Vagina (tissue), 2 donors: ENCODE measurements at places on chromosomes 2 and 18.

DNA sequence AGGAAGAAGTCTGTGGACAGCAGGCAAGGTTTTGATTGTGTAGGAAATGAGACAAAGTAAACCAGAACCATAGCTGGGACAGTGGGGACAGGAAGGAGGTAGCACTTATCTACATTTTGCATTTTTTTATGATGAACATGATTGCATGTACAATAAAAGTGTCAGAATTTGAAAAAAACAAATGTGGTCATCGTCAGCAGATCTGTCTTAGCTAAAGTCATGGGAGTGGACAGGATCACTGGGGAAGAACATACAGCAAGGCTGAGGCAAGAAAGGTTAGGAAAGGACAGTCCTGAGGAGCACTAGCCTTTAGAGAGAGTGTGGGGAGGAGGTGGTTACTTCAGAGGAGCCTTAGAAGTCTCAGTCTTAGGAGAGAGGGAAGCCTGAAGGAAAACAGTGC lies 35.1 kb upstream of the SLC14A2 start:
- no peak for DNase-seq

DNA sequence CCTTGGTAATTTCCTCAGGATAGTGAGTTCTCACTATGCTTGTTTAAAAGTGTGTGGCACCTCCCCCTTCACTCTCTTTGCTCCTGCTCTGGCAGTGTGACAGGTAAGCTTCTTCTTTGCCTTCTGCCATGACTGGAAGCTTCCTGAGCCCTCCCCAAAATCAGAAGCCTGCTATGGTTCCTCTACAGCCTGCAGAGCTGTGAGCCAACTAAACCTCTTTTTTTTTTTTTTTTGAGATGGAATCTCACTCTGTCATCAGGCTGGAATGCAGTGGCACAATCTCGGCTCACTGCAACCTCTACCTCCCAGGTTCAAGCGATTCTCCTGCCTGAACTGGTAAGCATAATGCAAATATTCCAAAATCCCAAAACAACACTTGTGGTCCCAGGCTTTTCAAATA lies 80.0 kb downstream of the SOWAHC start:
- no peak for DNase-seq

GRCh38 chr2:98835831-98836385 lies 100.1 kb downstream of the CRACDL start:
- no peak for DNase-seq

DNA sequence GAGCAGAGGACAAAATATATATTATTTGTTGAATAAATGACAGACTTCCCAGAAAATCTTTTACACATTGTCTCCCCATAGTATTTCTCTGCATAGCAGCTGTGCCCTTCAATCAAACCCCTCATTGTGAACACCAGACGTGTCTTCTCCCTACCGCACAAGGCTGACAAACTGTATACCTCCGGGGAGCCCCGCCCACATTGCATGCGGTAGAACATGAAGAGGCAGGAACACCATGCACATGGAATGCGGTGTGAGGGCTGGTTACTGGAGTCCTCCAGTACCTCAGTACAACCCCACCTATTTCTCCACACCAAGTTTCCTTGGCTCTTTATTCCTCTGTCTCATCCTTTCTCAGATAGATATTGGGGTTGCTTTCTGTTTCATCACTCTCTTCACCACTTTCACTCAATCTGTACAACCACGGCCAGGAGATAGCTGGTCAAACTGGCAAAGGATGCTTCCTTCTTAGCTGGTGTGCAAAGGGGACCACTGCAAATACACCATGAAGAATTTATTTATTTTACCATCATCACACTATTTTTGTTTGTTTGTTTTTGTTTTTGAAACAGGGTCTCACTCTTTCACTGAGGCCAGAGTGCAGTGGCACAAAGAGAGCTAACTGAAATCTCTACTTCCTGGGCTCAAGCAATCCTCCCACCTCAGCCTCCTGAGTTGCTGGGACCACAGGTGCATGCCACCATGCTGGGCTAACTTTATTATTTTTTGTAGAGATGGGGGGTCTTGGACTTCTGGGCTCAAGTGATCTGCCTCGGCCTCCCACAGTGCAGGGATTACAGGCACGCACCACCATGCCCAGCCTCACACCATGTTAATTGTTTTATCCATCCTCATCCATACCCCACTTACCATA lies 2.3 kb upstream of the NBAS start:
- no peak for DNase-seq

DNA sequence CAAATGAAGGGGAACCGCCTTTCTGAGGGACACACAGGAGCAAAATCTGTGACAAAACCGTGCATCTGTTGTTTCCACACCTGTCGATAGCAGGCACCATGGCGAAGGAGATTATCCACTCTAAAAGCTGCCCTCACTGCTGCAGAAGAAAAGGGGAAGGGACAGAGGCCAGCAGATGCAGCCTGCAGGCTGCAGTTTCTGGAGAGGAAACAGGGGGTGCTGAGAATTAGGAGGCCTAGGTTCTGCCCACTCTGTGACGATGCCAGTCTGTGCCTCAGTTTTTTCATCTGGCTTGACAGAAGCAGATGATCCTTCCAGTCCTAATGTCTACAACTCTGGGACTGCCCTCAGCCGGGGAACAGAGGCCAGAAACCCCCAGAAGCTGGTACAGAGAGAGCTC lies 17.7 kb downstream of the PAX8 start:
- DNase-seq, result no peak

DNA sequence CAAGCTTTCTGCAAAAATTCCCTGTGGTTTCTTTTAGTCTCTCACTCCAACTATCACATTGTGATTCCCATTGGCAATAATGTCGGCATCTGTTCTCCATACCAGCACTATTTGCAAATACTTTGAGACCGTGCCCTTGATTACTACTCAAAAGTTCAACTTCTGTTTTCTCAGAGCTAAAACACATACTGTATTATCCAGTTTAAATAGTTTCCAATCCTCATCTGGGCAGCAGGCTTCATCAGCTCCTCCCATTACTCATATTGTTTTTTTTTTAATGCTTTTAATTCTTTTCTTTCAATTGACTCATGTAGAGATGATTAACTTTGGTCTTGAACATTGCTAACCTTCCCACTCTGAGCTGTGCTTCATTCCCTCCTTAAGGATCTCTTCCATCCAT lies 135.8 kb downstream of the METTL8 start:
- DNase-seq, result no peak

DNA sequence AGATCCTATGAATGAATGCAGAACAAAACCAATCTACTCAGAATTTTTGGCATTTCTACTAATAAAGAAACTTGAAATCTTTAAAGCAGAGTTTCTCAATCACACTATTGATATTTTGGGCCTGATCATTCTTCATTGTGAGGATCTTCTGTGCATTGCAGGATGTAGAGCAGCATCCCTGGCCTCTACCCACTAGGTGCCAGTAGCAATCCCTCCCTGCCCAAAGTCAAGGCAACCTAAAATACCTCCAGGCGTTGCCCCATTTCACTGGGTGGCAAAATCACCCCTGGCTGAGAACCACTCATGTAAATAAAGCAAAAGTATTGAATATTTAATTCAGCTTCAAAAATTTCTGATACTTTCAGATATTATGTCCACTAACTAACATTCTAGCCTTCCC lies 213.0 kb downstream of the SP3 start:
- no peak for DNase-seq

DNA sequence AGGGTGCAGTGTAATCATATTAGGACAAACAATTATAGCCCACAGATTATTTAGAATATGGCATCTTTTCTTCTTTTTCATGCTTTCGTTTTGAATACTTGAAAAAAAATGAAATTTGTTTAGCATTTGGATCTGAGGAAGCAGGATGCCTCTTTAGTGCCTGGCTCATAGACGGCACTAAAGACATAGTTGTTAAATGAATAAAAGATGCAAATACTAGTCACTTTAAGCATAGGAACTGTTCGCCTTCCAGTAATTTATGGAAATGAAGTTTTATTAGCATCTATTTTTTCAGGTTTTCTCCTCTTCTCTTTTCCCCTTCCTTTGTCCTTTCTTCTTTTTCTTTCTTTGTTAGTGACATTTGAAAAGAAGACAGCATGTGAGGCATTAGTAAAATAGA lies 80.4 kb downstream of the CHST9 start:
- DNase-seq, result no peak

DNA sequence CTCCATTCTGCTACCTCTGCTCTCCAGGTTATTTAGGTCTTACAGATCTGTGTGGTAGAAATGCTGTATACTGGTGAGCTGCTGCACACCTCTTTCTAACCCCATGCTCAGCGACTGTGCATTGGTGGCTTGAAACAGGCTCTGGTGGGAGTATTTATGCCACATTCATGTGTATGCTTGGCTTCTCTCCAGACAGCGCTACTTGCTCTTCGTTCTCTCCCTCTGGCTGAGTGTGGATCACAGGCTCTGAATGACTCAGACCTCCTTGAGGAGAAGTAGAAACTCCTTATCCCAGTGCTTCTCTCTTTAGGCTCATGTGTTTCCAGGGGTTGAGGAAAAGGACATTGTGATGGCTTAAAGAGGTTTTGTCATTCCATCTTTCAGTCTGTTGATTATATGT lies 54.9 kb downstream of the FHOD3 start:
- DNase-seq, result no peak

- no peak for DNase-seq
Observed at GRCh38 chr2:121148481-121148880, 136.5 kb downstream of the TFCP2L1 start.
